Stimulated activated CD8-positive, alpha-beta memory T cell treated with anti-CD3 and anti-CD28 coated beads, Interleukin-15, amount 100 ng/mL, for 48 hours (primary cell): ENCODE measurements at places on chromosomes 5 and 9.

GRCh38 chr5:106086352-106086751 is 1584.4 kb downstream of the EFNA5 start:
- DNase-seq, result no peak

DNA sequence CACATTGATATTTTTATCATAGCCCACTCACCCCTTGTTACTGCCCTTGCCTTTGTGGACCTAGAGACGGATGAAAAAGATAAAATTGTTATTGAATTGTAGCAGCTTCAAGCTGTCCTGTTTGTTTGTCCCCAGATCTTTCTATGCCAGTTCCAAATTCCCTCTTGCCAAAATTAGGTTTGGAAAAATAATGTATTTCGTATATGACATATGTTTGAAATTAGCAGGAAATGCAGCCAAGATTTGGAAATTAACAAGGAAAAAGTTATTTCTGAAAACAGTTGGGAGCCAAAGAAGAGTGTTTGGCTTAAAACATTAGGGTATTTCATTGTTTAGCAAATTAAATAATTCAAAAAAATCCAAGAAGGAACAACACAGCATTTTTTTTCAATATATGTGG is 33.5 kb downstream of the SPATA31D1 start:
- DNase-seq, result no peak

DNA sequence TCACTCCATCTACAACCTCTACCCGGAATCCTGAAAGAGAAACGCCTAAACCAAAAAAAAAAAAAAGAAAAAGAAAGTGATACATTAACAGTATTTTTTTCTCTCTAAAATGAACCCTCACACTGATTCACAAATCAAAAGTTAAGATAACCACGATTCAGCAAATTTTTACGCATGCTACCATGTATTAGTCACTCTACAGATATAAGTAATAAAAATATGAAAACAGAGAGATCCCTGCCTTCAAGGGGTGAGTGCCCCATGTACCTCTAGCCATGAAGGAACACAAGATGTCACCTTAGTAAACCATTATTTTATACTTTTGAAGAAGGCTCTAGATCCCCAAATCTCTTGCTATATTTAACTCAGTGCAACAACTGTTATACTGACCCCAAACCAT is 33.4 kb downstream of the CEMIP2 start:
- DNase-seq, result no peak

- no peak for DNase-seq
Observed at GRCh38 chr9:26262421-26263107, 584.3 kb upstream of the TUSC1 start.

DNA sequence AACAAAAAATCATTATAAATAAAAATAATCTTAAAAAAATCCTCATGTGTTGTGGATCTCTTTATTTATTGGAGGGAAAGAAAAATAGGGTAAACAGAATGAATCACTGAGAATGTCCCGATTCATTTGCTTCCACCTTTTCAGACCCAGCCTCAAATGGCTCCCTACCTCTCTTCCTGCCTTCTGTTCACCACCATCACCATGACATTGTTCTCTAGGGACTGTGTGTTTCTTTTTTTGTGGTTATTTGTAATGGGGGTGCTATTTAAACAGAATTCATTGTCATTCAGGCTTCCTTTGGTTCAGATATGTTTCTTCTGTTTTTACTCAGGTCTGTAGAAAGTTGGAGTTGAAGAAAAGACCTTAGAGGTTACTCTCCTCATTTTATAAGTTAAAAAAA is 198.2 kb downstream of the KIF4B start:
- no peak for DNase-seq

GRCh38 chr9:116323012-116323411 is 169.4 kb downstream of the PAPPA start:
- DNase-seq, result no peak

DNA sequence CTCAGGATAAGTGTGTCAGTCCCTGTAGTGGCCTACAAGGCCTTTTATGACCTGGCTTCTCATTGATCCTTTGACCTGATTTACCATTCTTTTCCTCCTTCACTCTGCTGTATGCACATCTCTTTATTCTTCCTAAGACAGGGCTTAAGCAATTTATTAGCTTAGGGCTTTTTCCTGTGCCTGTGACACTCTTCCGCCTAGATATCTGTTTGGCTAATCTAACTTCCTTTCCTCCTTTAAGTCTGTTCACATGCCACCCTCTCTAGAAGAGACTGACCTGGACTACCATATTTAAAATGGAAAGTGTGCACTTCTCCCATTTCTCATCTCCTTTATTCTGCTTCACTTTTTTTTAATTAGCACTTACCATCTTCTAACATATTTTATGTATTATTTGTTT is 29.1 kb downstream of the FOCAD start:
- no peak for DNase-seq

- DNase-seq, result no peak
Observed at GRCh38 chr9:114233491-114234185, 78.3 kb downstream of the COL27A1 start.

GRCh38 chr5:122896598-122897282 is 51.3 kb downstream of the SNX24 start:
- DNase-seq, result no peak

GRCh38 chr5:142006363-142007236 is 6.2 kb downstream of the GNPDA1 start:
- DNase-seq, result no peak

DNA sequence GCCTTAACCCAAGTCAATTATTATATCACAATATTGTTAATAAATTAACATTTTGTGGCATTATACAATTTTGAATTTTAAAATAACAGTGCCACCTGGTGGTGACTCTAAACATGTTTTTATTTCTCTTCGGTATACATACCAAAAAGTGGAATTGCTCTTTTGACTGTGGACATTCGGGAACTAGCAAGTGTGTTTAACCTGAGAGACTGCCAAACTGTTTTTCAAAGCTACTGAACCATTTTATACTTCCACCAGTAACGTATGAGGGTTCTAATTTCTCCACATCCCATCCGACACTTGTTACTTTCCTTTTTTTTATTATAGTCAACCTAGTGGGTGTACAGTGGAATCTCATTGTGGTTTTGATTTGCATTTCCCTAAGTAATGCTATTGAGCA is 18.3 kb upstream of the HSDL2 start:
- no peak for DNase-seq

- no peak for DNase-seq
Observed at GRCh38 chr9:94900222-94901018, 173.9 kb downstream of the AOPEP start.

GRCh38 chr5:125115195-125115525 is 368.7 kb upstream of the ZNF608 start:
- no peak for DNase-seq

GRCh38 chr5:39176759-39177630 is 42.4 kb downstream of the FYB1 start:
- no peak for DNase-seq

DNA sequence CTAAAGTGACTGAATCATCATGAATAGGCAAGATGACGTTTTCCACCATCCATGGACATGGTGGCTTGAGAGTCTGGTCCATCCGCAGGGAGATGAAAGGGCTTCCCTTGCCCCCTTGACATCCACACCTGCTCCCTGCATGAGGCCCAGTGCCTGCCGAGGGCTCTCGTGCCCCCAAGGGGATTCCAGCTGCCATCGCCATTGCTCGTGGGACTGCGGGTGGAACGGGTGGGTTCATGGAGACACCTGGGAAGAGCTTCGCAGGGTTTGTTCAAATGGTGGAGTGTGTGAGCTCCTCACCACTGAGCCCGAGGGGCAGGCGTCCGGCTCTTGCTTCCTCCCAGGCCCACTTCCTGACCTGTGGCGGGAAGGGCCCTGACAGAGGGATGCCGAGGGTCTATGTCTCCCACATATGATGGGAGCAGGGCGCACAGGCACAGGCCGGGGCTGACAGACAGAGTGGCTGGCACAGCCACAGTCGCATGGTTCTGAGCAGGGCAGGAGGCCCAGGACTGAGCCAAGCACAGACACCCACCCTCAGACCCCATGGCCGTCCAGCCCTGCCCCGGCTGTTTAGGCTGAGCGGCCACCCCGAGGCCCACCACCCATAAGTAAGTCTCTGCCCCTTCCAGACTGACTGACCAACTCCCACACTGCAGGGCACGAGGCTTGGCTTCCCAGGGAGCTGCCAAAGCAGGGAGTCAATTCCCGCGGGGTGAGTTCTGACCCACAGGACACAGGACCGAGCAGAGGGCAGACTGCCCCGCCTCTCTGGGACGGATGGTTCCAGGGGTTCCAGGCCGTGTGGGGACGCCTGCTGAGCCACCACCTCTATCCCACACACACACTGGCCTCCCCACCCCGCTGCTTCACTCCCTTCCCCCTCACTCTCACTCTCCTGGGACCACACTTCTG is 70.0 kb upstream of the PPP1R26 start:
- DNase-seq, result no peak

GRCh38 chr5:158874792-158875191 is 224.9 kb downstream of the EBF1 start:
- no peak for DNase-seq

DNA sequence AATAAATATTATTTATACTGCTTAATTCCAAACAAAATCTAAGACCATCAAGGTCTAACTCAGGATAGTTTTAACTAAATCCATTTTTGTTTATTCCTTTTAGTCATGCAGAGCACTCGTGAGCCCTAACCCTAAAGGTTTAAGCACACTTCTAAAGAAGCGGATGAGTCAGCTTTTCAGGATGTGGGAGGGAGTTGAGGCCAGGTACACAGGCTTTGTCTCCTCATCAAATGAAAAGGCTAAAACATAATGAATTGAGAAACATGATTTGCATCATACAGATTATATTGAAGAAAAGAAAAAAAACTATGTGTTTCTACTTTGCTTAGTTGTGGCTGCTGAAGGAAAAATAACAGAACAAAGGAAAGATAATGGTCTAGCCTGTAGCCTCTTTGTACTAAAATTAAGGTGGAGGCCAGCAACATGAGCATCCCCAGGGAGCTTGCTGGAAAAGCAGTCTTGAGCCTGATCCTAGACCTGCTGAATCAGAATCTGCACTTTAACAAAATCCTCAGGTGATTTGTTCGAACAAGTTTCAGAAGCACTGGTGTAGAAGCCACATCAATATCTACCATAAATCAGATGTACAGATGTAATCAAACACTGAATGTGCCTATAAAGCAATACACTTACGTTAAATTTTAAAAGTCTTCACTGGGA is 21.1 kb upstream of the ISCA1 start:
- DNase-seq, result peak; percentile 21

DNA sequence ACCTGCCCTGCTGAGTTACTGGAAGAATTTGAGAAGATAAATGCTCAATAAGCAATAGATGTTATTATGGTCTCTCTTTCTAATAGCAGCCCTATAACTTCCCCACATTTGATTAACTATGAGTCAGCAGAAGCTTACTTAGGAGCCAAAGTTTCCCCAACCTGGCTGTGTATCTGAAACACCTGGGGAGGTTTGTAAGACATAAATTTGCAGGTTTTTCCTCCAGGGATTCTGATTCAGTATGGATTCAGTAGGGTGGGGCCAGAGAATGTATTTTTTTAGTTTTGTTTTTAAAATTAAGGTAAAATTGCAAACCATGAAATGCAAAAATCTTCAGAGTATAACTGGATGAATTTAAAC is 44.9 kb upstream of the GNPDA1 start:
- DNase-seq, result no peak

DNA sequence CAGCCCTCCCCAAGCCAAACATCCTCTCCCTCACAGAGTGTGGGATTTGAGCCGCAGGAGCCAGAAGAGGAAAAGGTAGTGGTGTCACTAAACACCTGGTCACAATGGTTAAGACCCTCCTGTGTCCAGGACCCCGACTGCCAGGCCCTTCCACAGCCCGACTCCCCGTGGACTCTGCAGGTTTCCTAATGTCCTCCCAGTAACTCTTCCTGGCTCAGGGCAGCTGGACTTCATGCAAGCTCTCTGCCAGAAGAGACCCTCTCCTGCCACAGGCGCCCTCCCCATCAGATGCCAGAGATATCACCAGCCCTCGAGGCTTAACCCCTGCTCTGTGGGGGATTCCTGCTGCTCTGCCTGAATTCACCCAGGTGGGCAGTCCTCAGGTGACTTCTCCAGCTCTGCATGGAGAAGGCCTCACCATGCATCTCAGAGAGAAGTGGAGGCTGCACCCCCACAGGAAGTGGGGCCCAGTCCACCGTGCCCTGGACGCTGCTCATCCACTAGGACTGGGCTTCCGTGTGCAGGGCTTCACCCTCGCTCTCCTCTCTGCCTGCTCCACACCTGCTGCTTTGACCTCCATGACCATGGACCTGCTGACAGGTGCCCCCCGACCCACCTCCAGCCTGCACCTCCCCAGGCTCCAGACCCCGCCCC is 111.2 kb downstream of the ADAMTS2 start:
- DNase-seq, result no peak
